Fibroblast of the aortic adventitia (primary cell): ENCODE measurements at places on chromosomes 1 and 21.

DNA sequence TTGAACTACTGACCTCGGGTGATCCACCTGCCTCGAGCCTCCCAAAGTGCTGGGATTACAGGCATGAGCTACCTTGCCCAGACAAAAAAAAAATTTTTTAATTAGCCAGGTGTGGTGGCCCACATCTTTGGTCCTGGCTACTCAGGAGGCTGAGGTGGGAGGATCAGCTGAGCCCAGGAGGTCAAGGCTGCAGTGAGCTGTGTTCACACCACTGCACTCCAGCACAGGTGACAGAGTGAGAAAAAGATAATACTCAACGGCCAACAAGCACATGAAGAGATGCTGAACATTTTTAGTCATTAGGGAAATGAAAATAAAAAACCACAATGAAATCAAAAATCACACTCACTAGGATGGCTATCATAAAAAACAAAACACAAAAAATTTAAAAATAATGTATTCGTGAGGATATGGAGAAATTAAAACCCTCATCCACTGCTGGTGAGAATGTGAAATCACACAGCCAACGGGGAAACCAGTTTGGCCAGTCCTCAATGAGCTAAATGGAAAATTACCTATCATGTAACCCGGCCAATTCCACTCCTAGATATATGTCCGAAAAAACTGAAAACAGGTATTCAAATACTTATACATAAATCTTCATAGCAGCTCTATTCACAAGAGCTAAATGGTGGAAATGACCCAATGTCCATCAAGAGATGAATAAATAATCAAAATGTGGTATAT, 41.2 kb downstream of the ENAH start:
- no peak for DNase-seq

GRCh38 chr21:14545906-14546480, at the start of gene SAMSN1:
SAMSN1 (minus strand) TSS chr21:14546315; CDS start chr21:14546261, 54 bp downstream.
- peak; percentile 33 for DNase-seq

- no peak for DNase-seq
Observed at GRCh38 chr1:223750730-223751570, 38.6 kb downstream of the CAPN2 start.

DNA sequence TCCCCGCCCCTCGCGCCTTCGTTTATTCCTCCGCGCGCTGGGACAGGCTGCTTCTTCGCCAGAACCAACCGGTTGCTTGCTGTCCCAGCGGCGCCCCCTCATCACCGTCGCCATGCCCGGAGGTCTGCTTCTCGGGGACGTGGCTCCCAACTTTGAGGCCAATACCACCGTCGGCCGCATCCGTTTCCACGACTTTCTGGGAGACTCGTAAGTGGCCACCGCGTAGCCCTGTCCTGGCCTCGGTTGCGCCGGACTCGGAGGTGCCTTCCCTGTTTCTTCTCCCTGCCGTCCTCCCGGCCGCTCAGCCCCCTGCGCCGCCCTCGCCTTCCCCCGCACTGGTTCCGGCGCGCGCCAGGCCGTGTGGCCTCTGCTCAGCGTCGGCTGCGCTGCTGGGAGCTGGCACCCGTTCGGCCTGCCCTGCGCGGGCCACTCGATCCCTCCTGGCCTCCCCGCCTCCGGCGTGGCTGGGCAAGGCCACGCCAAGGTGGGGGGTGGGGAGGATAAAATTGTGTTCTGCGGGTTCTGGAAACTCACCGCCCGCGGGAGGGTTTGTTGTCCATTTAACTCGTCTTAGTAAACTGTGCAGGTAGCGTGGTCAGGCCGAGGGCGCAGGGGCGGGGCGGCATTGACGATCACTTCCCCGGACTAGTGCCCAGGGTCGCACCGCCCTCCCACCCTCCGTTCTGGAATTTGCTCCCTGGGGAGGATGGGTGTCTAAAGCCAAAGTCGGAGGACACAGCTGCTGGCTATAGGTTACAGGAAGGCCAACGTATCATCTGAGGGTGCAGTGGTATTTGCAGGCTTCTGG, at the start of gene PRDX6:
TSS of gene PRDX6 (plus strand) at position 50 of the 808 bp plus-strand sequence. CDS start at position 113, 63 bp downstream.
- peak; percentile 73 for DNase-seq

GRCh38 chr1:3170561-3171453, 101.8 kb downstream of the PRDM16 start:
- peak; percentile 52 for DNase-seq

- no peak for DNase-seq
Observed at GRCh38 chr1:231186356-231187115, 24.7 kb downstream of the TRIM67 start.

GRCh38 chr1:3880429-3881192, 19.5 kb downstream of the C1orf174 start:
- no peak for DNase-seq

GRCh38 chr1:35592991-35593769, 20.1 kb downstream of the TFAP2E start:
- no peak for DNase-seq

DNA sequence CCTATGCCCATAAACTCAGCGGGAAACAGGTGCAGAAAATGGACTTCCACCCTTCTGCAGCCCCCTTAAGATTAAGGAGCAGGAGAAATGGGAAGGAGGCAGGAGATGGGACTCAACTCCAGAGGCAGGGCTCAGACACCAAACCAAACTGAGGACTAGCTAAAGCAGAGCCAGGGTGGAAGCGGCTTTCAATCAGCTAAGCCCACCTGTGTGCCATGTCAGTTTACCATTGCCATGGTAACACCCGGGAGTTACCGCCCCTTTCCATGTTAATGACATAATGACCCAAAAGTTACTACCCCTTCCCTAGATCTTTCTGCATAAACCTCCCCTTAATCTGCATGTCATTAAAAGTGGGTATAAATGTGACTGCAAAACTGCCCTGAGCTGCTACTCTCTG, 653.5 kb downstream of the PTPRU start:
- no peak for DNase-seq

DNA sequence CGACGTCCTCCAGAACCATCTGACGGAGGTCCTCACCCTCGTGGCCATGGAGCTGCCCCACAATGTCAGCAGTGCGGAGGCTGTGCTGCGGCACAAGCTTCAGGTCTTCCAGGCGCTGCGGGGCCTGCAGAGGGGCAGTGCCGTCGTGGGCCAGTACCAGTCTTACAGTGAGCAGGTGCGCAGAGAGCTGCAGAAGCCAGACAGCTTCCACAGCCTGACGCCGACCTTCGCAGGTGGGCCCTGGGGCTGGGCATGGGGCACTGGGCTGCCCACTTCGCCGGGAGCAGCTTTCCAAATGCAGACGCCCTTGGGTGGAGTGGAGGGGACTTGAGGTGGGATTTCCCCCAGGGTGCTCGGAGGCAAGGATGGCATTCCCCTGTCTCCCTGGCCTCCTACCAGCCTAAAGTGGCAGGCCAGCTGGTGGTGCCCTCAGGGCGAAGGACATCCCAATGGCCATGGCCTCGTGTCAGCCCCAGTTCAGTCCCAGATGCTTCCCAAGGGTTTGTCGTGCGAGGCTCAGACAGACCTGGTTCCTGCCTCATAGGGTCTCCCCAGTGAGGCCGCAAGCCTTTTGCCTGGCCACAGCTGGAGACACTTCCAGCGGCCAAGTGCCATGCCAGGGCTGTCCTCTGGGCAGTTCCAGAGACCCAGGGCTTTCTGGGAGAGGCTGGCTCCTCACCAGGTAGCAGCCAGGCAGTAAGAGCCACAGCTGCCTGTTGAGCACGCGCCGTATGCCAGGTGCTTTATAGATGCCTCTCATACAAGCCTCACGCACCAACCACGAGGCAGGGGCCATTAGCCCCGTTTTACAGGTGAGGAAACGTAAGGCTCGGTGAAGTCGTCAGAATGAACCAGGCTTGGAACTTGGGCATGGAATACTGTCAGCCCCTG, 27.8 kb downstream of the H6PD start:
- DNase-seq = no peak

DNA sequence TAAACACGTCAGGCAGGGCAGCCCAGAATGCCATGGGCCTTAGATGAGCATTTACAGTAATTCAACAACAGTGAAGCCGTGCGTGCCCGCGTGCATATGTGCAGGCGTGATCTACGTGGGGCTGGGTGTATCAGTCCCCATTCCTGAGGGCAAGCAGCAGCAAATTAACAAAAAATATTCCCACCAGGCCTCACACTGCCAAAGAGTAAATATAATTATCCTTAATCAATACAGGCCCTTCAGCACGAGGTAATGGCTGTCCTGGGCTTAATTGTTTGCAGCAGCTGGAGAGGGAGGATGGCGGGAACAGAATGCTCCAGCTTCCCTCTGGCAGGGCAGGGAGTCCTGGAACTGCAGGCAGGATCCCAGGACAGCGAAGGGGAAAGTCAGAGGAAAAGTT, 91.8 kb downstream of the DDX20 start:
- DNase-seq = no peak

DNA sequence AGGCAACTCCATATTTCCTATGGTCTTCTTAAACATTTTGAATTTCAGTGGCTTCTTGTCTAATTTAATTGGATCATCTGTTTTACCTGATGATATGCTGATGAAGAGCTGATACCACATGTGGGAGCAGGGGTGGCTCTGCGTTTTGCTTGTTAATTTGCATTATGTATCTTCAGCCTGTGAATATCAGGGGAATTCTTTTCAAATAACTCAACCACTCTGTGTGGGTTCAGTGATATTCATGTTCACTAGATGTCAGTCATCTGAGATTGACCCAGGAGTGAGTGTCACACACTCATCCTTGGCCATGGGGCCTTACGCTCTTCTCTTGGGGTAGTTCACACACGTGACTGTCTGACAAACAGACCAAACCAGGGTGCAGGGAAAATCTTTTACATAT, 83.0 kb downstream of the FCRL5 start:
- DNase-seq = no peak

DNA sequence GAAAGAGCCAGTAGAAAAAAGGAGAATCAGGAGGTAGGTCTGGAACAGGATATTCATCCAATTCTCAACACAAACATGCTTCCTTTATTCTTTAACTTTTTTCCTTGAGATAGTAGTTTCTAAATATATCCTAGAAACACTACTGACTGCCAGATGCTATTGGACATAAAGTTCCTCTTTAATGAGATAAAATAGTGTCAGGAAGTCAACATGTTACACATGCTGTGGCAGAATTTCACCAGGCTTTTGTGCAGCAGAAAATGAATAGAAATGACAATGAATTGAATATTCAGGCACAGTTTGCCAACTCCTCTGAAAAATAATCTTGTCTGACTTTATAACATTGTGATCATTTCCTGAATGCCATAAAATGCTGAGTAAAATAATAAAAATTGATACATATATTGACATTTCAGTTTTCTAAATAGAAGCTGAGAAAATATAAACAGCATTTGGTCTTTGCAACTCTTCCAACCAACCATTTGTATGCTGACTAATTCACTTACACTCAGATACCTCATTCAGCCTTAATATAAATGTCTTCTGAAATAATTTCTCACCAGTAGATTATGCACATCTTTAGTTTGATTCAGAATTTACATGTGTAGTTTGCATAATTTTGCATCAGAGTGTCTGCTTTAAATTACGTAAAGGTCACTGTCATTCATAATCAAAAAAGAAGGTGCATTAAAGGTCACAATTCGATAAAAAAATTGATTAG, 486.1 kb upstream of the ADGRL2 start:
- no peak for DNase-seq

- DNase-seq = no peak
Observed at GRCh38 chr21:41345934-41346685, 15.7 kb upstream of the MX2 start.

DNA sequence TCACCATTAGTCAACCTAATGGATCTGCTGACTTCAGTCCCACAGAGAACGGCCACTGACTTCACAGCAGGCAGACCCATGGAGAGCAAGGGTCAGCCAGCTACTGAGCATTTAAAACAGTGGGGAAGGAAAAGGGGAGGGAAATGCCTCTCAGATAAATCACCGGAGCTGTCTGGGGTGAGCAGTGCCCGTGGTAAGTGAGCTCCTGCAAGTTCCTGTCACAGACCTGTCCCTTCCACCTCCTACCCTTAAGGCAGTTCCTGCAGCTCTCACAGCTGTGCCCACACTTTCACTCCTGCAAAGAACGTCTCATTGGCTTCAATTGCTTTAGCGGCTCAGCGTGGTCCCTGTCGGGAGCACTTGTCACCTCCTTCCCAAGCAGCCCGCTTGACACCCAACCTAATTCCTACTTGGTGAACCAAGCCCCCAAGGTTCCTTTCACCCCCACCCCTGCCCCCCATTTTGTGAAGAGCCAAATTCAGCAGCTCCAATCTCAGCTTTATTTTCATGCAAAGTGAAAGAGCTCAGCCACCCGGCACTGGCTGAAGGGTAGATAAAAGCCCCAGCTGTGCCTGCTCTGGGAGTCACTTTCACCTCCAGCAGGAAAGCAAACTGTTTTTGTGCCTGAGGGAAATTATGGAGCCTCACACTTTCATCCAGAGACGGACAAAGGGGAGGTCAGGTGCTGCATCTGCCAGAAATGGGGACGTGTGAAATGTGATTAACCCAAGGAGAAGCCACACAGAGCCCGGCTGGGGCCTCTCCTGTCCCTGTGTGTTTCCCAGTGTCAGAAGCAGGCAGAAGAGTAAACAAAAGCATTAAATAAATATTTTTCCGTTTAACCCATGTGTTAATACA, 306.2 kb downstream of the TTLL7 start:
- DNase-seq = no peak

GRCh38 chr1:198492872-198493271, 47.6 kb downstream of the ATP6V1G3 start:
- DNase-seq = peak; percentile 83

GRCh38 chr21:38507374-38507942, 9.2 kb upstream of the ERG start:
- DNase-seq = no peak

DNA sequence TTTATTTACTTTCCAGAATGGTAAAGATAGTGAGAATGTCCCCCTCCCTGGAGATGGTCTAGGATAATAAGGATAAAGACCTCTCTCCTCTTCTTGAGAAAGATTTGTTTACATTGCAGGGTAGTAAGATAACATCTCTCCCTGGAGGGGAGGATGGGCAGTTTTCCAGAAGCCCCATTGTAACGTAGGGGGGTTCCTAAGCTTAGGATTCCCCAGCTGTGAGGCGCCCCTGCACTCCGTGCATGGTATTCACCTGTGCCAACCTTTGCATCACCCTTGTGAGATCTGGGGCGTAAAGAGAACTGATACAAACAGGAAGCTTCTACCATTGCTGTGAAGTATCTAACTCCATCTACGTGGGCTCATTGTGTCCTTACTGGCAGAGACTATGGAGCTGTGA, 148.7 kb upstream of the DNAH14 start:
- DNase-seq = no peak

GRCh38 chr1:210222340-210223006, 10.1 kb upstream of the SERTAD4 start:
- no peak for DNase-seq

DNA sequence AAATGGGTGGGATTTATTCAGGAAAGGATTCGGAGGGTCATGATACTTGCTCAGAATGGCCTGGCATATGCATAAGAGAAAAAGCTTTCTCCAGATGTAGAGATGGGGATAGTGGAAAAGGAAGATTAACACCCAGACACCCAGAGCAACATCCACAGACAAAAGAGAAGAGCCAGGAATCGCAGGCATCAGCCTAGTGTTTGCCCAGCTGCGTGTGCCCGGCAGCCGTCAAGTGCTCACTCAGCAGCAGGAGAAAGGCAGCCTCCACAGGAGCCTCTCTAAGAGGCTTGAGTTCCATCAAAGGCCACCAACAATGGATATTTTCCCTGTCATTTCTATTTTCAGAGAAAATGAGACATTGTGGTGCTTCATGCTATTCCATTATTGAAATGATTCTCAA, 54.7 kb downstream of the NTPCR start:
- DNase-seq = no peak

GRCh38 chr1:228226956-228227791, 19.3 kb downstream of the OBSCN start:
- DNase-seq = no peak

- no peak for DNase-seq
Observed at GRCh38 chr1:54008876-54009275, 9.1 kb downstream of the LDLRAD1 start.

GRCh38 chr1:11813021-11813420, 7.0 kb downstream of the CLCN6 start:
- DNase-seq = no peak

- DNase-seq = no peak
Observed at GRCh38 chr1:158055854-158056253, 62.4 kb downstream of the KIRREL1 start.
